ENCODE measurements at places on chromosomes 6 and 20.

DNA sequence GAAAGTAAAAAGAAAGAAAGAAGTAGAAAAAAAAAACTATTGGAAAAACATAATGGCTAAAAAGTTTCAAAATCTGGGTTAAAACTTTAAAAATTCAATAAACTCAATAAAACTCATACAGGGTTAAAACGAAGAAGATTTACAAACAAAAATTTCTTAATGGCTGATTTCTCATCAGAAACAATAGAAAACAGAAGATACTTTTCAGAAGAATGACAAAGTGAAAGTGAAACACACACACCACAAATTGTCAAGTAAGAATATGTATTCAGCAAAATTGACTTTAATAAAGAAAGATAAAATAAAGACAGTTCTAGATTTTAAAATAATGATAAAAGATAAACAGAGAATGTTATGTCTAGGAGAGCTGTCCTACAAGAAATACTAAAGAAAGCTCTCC, 618.9 kb upstream of the GJE1 start:
- DNase-seq = no peak

GRCh38 chr6:33513213-33513612, 58.8 kb downstream of the ZBTB9 start:
- DNase-seq = no peak

DNA sequence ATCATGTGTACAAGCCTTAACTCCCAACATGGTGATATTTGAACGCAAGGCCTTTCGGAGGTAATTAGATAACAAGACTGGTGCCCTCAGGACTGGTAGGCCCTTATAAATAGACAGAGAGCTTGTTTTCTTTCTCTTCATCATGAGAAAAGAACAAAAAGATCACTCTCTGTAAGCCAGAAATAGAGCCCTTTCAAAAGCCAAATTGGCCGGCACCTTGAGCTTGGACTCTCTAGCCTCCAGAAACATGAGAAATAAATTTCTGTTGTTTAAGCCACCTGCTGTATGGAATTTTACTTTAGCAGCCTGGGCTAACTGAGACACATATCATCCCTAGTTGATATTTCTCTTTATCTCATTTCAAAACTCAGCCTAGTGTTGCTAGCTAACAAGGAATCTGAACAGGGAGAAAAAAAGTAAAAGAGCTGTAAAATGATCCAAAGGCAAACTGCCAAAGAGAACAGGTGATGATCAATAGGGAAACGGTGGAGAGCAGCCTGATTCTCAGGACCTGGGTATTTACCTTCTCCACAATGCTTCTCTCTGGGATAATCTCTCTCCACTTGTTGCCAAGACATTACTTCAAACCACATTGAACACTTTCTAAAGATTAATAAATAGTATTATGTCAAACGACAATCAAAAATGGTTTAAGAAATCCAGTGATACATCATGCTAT, 6.1 kb downstream of the COL21A1 start:
- DNase-seq = no peak

DNA sequence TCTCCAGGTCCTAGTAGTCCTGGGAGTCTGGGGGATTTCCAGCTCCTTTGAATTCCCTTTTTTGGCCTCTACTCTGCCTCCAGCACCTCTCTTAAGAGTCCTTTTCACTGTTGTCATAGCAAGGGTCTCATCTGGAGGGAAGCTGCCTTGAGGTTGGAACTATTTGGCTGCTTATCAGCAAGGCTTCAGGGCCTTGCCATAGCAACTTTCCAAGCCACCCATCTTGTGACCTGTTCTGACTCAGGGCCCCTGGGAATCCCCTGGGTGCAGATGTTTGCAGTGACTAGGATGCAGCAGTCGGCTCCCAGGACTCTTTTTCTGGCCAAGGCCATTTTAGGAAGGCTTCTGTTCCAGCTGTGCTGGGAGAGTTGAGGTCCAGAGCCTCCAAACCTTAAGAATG, 12.4 kb downstream of the PKIG start:
- no peak for DNase-seq

DNA sequence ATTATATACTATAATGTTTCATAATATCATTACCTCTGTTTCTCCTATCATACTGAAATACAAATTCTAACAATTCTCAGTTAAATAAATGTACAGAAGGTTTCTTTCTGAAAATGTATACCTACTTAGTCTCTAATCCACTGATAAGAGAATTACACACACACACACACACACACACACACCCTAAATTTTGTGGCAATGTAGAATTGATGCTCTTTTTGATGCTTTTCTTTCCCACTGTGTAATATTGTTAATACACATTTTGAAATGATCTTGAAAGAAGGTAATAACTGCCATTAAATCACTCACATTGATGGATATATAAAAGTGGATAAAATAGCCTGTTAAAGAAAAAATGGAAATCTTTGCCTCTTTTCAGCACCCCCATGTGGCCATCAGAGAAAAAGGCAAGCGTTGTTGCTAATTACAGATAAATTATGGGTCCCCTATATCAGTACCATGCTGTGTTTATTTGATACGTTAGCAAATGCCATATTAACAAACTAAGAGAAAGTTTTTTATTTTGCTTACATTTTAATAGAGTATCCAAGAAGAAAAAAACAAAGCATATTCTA, 76.6 kb upstream of the VGLL2 start:
- no peak for DNase-seq

DNA sequence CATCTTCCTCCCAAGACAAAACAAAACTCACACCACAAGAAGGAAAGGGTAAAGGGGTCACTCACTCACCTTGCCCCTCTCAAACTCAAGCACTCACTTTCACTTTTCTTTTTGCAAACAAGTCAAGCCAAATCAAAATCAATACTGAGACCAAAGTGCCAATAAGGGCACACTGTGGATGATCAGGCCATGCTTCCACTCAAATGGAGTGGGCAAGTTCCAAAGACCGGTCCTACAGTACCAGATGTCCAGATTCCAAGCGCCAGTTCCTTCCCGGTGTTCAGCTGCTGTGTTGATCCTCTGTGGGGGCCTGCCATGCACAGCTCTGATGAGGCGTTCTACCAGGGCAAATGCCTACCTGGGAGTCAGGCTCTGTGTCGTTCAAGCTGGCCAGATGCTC, 162.6 kb upstream of the GRIK2 start:
- DNase-seq = no peak

- DNase-seq = no peak
Measured at GRCh38 chr6:152598421-152598820, 38.7 kb downstream of the SYNE1 start.

DNA sequence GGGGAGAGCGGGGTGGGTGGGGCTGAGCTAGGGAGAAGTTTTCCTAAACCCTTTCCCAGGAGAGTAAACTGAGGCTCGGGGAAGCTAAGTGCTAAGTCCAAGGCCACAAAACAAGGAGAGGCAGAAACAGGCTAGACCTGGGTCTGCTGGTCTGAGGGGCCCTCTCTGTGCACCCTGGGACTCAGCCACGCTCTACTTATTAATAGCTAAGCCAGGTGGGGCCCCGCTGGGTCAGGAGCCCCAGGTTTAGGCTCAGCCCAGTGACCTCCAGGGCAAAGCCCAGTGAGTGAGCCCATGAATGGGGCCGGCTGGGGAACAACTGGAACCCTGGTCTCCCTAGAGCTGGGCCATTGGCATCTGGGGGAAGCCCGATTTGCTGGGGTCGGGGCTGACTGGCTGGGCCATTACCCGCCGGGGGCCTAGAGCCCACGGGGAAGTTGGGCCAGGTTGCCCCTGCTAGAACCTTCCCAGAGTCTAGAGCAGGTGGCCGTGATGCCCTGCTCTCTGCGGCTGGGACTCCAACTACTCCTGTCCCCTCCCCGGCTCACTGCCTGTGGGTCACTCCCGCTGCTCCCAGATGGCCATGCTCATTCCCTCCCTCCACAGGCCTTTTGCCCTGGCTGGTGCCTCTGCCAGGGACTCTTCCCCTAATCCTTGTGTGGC, 24.1 kb upstream of the NOL4L start:
- DNase-seq = no peak

DNA sequence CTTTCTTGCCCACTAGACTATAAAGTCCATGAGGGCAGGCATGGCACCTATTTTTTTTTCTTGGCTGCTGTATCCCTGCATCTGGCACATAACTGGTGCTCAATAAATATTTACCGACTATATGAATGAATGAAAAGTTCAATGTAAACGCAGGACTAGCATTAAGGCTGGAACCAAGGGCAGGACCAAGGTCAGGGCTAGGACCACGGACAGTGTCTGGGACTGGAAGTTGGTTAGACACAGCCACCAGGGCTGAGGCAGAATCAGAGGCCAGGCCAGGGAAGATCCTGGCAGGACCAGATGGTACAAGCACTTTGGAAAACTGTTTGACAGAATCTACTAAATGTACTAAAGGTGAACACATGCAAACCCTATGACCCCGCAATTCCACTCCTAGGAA, 3.7 kb downstream of the TNXB start:
- DNase-seq = no peak

DNA sequence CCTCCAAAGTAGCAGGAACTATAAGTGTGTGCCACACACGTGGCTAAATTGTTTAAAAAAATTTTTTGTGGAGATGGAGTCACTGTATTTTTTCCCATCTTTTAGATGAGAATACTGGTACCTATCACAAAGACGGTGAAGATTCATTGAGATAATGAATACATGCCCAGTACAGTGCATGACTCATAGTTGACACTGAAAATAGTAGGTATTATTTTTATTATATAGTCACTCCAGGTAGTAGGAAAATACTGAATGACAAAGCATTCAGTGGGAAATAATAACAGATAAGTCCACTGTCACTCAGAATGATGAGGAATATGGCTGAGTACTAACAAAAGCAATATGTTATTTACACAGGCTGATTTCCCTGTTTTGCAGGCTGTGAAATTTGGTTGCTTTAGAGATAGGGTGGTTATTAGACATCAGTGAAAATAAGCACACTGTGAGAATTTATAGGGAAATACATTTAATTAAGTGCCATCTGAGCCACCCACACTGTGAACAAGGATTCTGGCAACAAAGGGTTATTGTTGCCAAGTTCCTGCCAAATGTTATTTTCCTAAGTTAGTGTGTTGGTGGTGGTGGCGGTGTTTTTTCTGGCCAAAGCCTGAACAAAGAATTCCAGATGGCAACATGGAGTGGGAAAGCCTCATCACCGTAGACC, 129.8 kb upstream of the FOXQ1 start:
- no peak for DNase-seq

DNA sequence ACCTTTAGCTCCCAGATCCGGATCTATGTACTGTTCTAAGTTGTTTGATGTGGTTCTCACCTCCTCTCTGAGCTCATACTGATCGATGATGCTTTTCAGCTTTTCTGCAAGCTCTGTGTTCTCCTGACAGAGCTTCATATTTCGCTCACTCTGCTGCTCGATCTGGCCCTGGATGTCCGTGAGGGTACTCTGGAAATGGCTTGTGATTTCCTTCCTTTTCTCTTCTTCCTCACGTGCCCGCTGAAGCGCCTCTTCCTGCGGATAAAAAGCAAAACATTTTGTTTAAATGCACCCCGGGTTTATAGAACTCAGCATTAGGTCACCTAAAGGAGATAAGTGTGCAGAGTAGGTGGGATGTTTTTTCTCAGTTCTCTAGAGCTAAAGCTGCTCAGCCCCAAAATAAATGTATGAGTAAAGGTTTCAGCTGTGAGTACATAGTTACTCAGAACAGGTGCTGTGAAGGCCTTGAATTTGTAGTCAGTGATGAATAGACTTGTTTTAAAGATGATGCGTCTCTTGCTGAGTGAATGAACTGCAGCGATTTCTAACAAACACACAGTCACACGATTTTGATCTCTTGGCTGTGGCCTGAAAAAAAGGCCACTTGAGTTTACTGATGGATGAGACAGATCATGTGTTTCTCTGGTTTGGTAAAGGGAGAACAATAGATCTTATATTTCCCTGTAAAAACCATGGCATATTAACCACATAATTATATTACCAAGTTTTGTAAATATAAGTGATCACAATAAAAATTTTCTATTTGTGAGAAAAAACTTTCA, 29.1 kb downstream of the TXLNB start:
- peak; percentile 4 for DNase-seq

DNA sequence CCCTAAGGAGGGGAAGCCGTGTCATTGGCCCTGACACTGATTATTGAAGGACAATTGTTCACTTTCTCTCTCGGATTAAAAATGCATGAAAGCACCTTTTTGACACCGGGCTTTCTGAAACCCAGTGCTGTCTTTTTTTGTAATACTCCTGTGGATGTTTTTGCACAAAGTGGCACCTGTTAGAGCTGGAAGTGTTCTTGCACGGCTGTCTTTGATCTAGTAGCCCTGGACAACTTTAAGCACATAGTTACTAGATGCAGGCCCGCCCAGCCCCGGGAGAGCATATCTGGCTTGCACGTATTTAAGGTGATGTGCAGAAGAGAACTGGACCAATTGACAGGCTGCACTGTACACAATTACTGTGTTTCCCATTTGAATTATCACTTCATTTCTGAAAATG, 72.6 kb downstream of the ARID1B start:
- DNase-seq = no peak

DNA sequence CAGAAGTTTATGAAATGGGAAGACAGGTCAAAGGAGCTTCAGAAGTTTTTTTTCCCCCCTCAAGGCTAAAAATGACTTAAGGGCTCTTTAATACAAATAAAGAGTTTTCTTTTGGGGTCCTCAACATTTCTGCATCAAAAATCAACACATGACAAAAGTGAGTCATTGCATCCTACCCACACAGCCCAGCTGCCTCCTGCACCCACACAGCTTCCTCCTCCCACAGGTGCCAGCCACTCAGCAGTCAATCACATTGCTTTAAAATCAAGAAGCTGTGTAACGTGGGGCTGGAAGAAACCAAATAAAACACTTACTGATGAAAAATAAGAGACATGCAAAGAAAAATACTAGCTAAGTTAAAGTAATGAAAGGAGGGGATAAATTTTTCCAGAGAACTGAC, 68.5 kb downstream of the MAP3K5 start:
- DNase-seq = peak; percentile 14

- no peak for DNase-seq
Measured at GRCh38 chr20:2698912-2699311, 6.3 kb downstream of the EBF4 start.

GRCh38 chr20:1887321-1887720, 7.9 kb upstream of the SIRPA start:
- DNase-seq = no peak

DNA sequence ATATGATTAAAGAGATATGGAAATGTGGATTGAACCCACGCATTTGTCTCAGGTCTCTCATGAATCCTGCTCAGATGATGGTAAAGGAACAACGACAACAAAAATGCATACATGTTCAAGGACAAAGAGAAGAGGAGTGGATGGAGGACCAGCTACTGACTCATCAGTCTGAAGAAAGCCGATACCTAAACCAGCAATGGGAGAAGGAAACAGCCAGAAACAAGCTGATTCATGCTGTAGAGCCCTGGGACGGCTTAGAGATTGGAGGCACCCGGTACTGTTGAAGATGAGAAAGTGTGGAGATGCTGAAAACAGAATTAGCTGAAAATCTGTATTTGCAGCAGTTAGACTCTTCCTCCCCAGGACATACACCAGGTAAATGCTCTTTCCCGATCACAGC, 14.4 kb upstream of the RIPPLY2 start:
- DNase-seq = no peak

DNA sequence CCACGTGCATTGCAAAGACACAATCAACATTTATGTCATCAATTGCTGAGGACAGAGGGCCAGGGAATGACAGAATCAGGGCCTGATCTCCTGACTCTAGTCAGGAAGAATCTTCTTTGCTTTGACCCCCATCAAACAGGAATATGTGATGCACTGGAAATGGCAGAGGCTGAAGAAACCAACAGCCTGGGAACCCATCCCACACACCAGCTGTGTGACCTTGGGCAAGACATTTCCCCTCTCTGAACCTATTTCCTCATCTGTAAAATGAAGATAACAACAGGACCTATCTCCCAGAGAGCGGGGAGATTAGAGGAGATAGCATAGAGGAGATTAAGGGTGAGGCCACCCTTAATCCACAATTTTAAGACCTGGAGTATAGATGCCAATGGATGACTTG, 1.5 kb downstream of the HNF4A start:
- DNase-seq = no peak

GRCh38 chr6:106334646-106335448, 9.3 kb upstream of the ATG5 start:
- peak; percentile 38 for DNase-seq

Data from stimulated activated CD4-positive, alpha-beta T cell treated with anti-CD3 and anti-CD28 coated beads, Interleukin-4, amount 100 ng/mL, for 4 hours (primary cell).